NCI-H2107 (cell line): ENCODE measurements at places on chromosomes 11 and 22.

GRCh38 chr22:20011993-20012740 lies 4.5 kb downstream of the ARVCF start:
- DNase-seq = no peak

- no peak for DNase-seq
Measured at GRCh38 chr11:1487851-1488574, 1.4 kb upstream of the MOB2 start.

DNA sequence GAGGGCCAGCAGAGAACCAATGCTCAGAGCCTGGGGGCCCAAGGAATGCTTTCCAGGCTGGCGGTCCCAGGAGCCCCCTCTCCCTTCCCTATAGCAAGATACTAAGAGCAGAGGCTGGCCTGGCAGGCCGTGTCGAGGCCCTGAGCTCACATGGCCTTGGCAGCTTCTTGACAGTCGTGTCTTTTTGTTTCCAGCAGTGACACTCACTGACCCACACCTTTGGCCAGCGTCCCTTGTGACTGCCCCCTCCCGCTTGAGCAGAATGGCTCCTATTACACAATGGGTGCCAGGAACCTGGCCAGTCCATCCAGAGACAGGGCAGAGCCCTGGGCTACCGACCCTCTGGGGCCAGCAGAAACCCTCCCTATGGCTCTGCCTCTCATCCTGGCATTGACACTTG lies 6.4 kb upstream of the CCND1 start:
- DNase-seq = no peak

DNA sequence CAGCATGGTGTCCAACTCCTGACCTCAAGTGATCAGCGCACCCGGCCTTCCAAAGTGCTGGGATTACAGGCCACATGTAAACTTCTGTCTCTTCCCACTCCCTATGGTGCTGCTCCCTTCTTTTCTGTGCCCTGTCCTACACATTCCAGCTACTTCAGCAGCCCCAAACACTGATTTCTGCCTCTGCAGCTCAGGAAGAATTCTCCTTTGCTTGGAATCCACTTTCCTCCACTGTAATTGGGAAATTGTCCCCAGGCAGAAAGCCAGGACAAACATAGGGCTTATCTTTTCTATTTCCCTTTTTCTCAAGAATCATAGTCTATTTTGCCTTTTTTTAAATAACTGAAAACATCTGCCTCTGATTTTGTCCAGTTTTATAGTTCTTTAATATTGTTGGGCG lies 21.3 kb upstream of the DRG1 start:
- DNase-seq = no peak

- no peak for DNase-seq
Measured at GRCh38 chr22:50621356-50621880, 6.5 kb downstream of the ARSA start.

DNA sequence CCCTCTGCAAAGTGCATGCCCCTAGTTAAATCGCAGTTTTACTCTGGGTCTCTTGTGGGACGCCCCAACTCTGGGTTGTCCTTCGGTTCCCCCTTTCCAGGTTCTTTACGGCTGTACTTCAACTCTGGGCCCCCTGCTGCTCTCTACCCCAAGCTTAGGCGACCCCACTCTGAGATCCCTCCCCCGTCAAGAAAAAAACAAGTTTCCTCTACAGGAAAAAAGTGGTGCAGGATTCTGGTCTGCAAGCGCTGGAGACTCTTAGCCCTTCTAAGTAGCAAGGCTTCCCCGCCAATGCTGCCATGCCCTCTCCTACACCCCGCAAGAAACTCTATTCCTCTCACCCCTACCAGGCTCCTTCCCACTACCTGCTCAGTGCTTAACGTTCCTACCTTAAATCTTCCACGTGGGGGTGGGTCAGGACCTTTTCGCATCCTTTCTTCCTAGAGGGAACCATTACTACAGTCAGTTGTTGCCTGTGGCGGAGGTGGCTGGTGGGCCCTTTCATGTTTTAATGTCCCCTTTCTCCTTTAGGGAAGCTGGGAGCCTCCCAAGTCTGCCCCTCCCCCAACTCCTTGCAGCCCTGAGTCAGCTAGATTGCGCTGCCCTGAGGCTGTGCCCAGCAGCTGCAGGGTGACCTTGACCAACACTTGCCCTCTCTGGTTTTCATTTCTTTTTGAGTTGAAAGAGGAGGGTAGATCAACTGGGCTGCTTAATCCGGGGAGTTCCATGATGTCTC lies 1.4 kb downstream of the NEFH start:
- no peak for DNase-seq

GRCh38 chr11:107251298-107251697 lies 206.3 kb downstream of the CWF19L2 start:
- DNase-seq = no peak

DNA sequence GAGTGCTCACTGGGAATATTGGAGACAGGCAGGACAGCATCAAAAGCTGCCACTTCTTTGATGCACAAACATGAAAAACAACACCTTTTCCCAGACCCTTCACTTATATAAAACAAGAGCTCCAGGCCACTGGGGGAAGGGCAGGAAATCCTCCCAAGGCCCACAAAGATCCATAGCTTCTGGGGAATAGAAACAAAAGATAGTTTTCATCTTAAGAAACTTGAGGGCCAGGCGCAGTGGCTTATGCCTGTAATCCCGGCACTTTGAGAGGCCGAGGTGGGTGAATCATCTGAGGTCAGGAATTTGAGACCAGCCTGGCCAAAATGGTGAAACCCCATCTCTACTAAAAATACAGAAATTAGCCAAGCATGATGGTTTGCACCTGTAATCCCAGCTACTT lies 15.3 kb downstream of the RTL6 start:
- no peak for DNase-seq

GRCh38 chr11:78560153-78560552 lies 14.5 kb downstream of the NARS2 start:
- no peak for DNase-seq

- no peak for DNase-seq
Measured at GRCh38 chr22:29291215-29291614, 15.2 kb upstream of the GAS2L1 start.

- DNase-seq = peak; percentile 48
Measured at GRCh38 chr11:15412054-15412453, 297.3 kb downstream of the INSC start.

- no peak for DNase-seq
Measured at GRCh38 chr11:61195719-61196118, 7.6 kb upstream of the PGA3 start.

DNA sequence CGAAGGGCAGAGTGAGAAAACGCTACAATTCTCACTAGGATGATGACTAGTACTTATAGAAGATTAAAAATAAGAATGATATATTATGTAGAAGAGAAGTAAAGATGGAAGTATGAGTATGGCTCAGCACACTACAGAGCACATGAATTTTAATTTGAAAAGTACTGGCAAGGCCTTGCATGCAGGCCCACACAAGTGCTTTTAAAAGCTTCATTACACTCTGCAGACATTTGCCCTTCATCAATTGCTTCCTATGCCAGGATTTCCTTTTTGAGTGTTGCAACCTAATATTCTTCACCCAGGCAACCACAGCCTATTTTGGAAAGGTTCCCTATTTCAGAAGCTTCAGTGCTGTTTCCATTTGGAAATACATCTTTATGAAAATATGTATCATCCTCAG lies 81.1 kb downstream of the LARGE2 start:
- DNase-seq = no peak

GRCh38 chr11:14360976-14361375 lies 2.0 kb upstream of the RRAS2 start:
- no peak for DNase-seq

DNA sequence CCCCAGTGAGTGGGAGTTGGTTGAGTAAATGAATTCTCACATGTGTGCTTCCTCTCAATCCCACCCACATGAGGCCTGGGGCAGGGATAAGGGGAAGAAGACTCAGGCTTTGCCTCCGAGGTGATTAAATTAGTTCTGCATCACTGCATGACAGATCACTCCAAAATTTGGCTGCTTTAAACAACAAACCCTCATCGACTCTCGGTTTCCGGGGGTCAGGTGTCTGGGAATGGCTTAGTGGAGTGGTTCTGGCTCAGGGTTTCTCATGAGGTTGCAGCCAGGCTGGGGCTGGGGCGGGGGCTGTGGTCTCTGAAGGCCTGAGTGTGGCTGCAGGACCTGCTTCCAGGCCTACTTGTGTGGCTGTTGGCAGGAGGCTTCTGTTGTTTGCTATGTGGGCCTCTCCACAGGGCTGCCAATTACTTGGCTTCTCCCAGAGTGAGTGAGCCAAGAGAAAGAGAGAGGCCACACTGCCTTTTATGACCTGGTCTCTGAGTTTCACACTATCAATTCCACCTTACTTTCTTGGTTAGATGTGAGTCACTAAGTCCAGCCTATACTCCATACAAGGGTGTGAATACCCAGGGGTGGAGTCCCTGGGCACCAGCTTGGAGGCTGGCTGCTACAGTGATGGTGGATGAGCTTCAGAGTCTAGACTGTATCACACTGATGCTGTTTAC lies 15.9 kb downstream of the MOGAT2 start:
- DNase-seq = no peak

DNA sequence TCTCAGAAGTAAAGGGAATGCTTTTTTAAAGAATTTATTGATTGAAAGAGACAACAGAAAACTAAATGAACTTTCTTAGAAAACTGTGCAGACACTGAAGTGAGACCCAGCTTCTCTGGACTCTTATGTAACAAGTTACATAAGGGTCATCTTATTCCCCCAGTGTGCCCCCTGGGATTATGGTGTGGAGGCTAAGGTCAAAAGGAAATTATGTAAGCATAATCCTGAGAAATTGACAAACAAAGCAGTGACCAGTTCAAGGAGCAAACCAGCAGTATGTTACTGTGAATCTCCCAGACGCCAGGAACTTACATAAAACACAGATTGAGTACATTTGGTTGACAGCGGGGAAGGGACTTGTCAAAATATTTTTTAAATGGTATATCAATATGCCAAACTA lies 78.6 kb downstream of the SLC1A2 start:
- DNase-seq = no peak

DNA sequence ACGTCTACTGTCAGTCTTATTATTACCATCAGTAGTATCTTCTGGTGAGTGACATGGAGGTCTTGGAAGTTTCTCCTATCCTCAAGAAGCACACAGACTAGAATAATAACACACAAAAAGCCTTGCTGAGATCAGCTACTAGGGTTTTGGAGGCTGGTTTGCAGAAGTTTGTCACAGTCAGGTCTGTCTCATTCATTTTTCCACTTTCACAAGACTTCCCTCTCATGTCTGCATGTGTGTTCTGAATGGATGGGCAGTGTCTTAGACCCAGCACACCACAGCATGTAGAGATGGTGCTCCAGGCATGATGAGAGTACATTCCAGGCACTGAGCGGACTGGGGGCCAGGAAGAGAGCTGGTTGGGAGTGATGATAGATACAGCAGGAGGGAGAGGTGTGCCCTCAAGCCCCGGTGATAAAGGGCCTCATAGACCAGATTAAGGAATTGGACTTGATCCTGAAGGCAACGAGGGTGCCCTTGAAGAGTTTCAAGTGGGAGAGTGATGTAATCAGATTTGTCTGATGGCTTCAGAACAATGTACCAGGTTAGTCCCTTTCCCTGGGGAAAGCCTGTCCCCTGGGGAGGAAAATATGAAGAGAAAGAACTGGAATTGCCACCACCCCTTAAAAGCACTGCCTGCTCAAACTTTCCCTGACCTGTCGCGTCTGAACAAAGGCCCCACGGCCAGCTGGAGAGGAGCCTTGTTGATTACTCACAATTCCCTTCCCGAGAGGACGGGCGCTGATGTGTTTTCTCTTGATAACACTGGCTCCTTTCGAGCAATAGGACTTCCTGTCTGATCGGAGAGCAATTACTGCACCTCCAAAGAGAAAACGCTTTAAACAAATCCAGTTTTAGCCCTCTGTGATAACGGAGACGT lies 45.1 kb upstream of the LMO2 start:
- DNase-seq = peak; percentile 74

GRCh38 chr11:73177380-73177777 lies 35.3 kb upstream of the FCHSD2 start:
- no peak for DNase-seq

DNA sequence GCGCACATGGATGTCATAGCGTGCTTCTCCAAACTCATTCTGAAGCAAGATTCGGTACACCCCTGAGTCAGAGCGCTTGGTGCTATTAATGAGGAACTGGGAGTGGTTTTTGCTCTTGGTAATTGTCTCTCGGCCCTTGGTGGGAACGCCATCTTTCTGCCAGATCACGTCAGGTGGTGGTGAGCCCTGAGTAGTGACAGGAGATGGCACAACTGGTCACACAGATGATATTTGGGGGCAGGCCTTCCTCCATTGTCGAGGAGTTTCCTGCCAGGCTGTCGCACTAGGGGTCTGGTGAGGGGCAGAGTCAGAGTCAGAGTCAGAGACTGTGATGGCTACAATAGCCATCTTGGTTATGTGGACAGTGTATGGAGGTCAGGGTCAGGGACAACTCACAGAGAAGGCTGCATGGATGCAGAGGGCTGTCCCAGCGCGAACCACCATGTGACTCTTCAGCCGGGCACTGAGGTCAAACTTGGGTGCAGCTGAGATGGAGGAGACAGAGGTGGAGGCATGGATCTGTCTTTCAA lies 9.3 kb downstream of the TMEM86A start:
- DNase-seq = no peak

DNA sequence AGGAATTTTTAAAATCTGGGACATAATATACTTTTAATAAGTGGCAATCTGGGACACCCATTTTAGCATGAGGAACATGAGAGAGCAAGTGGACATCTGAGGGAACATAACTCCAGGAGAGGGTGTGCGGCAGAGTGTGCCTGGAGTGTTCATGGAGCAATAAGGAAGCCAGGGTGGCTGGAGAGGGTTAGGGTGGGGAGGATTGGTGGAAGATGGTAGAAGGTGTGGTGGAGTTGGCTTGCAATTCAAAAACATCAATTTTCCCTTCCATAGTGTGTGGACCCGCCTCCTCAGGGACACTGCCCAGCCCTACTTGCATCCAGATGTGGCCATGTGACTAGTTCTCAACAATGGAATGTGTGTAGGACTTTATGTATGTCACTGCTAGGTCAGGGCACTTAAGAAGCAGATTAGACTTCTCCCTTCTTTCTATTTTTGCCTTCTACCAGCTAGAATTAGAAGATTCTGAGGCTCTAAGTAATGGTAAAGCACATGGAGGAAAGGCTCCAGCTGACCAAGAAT lies 4.4 kb upstream of the DENND5A start:
- DNase-seq = no peak

DNA sequence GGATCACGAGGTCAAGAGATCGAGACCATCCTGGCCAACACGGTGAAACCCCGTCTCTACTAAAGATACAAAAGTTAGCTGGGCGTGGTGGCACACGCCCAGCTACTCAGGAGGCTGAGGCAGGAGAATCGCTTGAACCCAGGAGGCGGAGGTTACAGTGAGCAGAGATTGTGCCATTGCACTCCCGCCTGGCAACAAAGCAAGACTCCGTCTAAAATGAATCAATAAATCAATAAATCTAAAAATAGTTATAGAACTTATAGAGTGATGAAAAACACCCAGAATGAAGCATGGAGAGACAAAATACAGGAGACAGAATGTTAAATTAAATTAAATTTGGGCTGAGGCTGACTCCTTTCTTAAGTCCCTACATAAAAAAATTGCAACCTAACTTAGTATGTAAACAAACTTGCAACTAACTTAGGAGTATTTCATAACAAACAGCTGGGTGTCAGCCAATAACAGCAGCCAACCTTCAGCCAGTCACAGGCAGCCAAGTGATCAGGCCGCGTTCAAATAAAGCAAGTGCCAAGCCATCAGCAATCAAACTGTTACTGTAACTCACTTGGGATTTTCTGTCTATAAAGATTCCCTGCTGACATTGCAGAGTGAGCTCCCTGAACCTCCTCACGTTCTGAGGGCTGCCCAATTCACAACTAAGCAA lies 7.3 kb upstream of the TP53AIP1 start:
- DNase-seq = no peak

- no peak for DNase-seq
Measured at GRCh38 chr11:31856248-31856647, 45.1 kb upstream of the PAX6 start.

GRCh38 chr11:26087120-26087935 lies 244.6 kb upstream of the ANO3 start:
- DNase-seq = no peak

- DNase-seq = no peak
Measured at GRCh38 chr22:24944217-24944937, 2.1 kb downstream of the LHFPL7 start.
